Skin of body (tissue), 3 donors: ENCODE measurements at places on chromosomes 4 and X.
A peak's percentile ranks its signal among the peaks of the same experiment; 100 is the strongest.

DNA sequence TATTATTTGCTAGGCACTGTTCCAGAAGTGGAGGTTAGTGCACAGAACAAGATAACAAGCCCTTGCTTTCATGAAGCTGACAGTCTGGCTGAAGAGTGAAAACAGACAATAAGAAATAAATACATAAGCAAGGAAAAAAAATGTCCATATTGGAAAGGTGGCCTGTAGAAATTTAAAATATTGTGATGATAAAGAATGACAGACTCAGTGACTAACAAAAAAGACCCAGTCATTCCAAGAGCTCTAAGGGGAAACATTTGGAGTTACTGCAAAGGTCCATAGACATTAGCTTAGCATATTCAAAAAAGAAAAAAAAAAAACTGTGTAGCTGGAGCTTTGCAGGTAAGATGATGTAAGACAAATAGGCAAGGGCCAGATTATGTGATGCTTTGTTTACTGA is 1.0 kb upstream of the ANTXR2 start:
- no peak for DNase-seq

DNA sequence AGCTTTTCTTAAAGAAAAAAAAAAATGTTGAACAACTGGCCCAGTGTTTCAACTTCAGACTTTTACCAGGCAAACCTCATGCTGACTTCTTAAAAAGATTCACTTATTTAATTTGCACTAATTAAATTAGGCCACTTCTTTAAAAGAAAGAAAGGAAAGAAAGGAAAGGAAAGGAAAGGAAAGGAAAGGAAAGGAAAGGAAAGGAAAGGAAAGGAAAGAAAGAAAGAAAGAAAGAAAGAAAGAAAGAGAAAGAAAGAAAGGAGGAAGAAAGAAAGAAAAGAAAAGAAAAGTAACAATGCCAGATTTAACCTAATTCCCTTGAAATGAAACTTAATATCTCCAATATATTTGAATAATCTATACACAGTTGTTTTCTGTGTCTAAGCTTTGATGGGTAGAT is 71.4 kb upstream of the PRPS2 start:
- no peak for DNase-seq

- no peak for DNase-seq
Observed at GRCh38 chr4:36224972-36225903, 19.1 kb downstream of the ARAP2 start.

- no peak for DNase-seq
Observed at GRCh38 chr4:105014635-105015034, 132.0 kb upstream of the TET2 start.

GRCh38 chr4:143341186-143341755 is 4.6 kb downstream of the GAB1 start:
- DNase-seq, result no peak

DNA sequence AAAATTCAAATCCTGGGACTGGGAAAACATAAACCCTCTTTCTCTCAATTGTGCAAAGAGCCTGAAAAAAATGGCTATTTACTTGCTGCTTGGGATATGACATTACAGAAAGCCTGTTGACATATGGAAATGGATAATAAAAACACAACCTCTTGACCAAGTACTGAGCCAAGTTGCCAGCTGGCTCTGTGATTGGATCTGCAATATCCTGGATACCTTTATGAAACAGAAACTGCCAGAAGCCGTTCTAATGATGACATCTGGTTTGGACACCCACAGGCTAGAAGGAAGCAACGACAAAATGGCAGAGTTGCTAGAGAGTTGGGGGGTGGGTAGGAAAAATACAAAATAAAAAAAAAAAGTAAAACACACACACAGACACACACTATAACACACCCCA is 481.4 kb downstream of the FAT4 start:
- no peak for DNase-seq

GRCh38 chrX:153877571-153878261 is 8.3 kb downstream of the L1CAM start:
- DNase-seq, result no peak

GRCh38 chrX:54043541-54044125 is 640 bp downstream of the PHF8 start:
- DNase-seq, result no peak

GRCh38 chr4:17447675-17448298 is 64.1 kb downstream of the QDPR start:
- DNase-seq, result peak; percentile 55

- DNase-seq, result no peak
Observed at GRCh38 chr4:134650461-134650860, 448.9 kb upstream of the PABPC4L start.

DNA sequence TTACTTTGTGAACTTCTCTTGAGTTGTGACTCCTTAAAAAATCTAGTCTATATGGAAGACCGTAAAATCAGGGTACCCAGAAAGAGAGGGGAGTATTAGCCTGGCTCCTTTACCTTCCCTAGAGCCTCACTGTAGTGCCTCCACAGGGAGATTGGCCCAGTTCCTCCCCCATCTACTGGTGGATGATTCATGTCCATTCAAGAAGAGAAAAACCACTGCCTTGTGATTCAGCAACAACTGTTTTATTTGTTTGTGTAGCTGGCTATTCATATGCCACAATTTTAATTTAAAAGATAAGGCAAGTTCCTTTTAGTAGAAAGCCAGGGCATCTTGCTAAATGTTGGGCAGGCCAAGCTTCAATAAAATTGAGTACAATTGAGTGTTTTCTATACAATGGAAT is 221.8 kb upstream of the KCNIP4 start:
- DNase-seq, result no peak

GRCh38 chr4:172061204-172061603 is 248.0 kb downstream of the GALNTL6 start:
- DNase-seq, result no peak

DNA sequence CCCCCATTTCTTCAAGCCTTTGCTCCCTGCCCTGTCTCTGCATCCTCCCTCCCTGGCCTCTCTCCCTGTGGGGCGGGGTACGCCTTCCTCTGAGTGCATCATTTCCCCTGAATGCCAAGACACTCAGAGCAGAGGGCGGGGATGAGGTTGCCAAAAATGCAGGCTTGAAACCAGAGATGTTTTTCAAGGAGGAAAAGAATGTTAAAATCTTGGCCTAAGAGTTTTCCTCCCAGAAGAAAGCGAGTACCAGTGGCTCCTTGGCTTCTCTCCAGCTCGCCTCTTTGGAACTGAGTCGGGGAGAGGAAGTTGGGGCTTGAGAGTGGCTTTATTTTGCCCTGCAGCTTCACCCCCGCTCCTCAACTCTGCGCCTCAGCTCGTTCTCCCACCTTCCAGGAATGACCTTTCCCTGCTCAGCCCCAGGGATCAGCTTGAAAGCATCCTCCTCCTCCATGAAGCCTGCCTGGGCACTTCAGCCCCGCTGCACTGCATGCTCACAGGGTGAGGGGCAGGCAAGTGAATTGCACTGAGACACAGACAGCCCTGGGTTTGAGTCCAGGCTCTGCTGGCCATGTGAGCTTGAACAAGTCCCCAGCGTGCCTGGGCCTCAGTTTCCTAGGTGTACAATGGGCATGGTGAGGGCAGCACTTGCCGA is 57.5 kb upstream of the SORCS2 start:
- peak; percentile 89 for DNase-seq

DNA sequence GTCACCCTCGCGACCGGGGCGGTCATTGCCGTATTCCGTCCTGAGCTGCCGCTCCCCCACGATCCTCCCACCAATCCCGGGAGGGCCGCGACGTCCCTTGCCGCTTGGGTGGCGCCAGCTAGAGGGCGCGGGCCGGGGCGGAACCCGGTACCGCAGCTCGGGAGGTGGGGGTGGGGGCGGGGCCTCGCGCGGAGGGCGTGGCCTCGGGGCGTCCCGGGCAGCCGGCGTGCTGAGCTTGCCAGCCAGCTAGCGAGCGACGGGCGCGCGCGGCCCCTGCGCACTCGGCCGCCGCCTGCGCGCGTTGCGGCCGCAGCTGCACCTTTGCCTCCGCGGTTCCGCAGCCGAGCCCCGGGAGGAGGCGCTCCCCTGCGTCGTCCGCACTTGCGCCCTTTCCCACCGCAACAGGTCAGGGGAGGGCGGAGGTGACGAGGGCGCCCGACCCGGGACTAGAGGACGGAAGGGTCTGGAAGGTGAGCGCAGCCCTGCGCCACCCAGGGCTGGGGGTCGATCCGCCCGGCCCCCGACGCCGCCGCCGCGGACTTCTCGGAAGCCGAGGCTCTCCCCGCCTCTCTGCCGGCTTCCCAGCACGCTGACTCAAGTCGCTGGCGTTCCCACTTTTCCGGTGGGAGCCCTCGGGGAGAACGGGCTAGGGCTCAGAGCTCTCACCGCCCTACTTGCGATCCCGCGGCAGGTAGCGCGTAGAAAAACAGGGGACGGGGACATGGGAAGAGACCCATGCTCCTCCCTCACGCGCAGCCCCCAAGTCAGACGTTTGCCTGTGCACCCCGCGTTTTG is at the start of gene AFF1:
Gene AFF1, plus strand, starts transcription at position 241 of the 795 bp plus-strand sequence. CDS start 13,523 bp downstream, outside the sequence.
- peak; percentile 77 for DNase-seq

GRCh38 chr4:185346975-185347601 is 48.6 kb downstream of the LRP2BP start:
- DNase-seq, result no peak

GRCh38 chr4:70728091-70728490 is 6.3 kb downstream of the RUFY3 start:
- DNase-seq, result no peak

- DNase-seq, result no peak
Observed at GRCh38 chr4:99755223-99755944, 61.2 kb upstream of the DAPP1 start.

DNA sequence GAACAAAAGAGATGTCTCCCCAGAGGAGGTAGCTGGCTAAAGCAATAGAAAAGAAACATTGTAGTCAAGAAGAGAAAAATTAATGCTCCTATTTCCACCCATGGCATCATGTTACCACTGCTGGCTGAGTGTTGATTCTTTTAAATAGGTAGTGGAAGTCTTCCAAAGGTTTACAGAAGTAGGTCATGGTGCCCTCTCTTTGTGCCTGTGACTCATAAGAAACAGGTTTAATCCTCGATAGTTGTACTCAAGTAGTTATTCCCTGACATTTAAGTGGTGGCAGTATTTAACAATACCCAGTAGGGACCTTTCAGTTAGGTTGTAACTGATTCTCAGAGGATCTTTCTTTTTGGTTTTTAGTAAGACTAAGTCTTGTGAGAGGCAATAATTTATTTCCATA is 247.8 kb downstream of the TEX13A start:
- DNase-seq, result no peak

- DNase-seq, result no peak
Observed at GRCh38 chr4:113981591-113981990, 2.1 kb upstream of the ARSJ start.
